ENCODE measurements at places on chromosomes 5 and 9.
A peak's percentile ranks its signal among the peaks of the same experiment; 100 is the strongest.

GRCh38 chr9:532707-533106 lies 308.8 kb upstream of the DMRT1 start:
- no peak for DNase-seq

GRCh38 chr5:53378590-53379247 lies 101.7 kb upstream of the FST start:
- no peak for DNase-seq

DNA sequence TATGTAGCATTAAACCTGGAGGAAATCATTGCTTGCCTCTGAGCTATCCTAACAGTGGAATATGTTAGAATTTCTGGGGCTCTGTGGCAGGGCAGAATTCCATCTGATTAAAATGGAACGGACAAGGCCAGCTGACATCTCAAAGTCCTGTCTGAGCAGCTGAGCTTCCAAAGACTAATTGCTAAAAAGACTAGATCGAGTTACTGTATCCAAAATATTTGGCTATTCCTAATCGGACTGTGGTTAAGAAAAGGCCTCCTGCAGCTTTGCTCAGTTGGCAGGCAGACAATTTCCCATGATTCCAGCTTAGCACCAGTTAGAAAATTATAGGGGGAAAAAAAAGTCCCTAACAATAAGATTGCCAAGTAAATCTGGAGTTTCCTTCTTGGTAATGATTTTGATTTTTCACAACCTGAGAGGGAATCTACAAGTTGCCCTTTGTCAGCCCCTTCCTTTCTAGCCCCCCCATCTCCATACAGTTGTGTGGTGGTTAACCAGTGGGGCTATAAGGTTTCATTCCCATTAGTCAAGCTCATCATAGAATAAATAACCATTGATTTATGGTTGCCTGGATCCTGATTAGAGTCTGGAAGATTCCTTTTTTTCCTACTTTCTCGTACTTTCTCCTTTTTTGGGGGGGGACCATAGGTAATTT lies 26.4 kb downstream of the PTGR1 start:
- DNase-seq, result no peak

DNA sequence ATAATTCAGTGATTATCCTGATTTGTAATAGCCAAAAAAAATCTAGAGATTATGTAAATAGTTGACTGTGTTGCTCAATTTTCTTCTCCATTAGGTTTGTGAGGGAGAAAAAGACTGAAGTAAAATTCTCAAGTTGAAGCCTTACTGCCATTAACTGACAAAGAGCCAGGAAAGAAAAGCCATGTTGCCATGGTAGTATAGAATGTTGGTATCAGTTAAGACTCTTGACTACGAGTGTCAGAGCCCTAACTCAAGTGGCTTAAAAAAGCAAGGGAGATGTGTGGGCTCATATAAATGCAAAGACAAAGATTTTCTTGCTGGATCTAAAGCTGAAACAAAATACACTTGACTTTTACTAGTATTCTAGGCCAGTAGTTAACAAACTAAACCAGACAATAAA lies 571.7 kb downstream of the KCTD16 start:
- no peak for DNase-seq

DNA sequence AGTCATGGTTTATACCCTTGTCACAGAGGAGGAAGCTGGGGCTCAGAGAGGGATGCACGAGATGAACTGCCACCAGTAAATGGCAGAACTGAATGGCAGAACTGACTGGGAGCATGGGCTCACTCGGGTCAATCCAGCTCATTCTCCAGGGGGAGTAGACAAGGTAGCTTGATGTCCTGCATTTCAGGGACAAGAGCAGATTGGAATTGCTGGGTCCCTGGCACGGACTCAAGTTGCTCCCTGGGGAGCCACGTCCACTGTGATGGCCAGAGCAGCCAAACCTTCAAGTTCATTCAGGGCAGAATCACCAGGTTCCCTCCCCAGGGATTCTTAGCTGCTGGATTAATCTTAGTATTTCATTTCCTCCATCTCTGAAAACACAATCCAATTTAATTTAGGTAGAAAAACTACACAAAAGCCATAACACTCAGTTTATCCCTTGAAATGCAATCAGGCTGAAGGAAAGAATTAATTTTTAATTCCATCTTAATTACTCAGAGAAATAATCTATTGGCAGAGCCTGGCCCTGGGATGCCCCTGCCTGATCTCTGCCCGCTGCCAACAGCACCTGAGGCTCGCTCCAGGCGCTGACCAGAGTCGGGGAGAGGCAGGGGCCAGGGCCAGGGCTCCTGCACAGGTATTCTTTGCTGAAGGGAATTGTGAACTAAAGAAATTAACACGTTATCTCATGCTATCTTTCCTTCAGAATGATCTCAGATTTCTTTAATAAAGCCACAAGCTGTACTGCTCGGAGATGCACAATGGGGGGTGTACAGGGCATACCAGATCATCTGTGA lies 42.0 kb upstream of the UNC5A start:
- no peak for DNase-seq

DNA sequence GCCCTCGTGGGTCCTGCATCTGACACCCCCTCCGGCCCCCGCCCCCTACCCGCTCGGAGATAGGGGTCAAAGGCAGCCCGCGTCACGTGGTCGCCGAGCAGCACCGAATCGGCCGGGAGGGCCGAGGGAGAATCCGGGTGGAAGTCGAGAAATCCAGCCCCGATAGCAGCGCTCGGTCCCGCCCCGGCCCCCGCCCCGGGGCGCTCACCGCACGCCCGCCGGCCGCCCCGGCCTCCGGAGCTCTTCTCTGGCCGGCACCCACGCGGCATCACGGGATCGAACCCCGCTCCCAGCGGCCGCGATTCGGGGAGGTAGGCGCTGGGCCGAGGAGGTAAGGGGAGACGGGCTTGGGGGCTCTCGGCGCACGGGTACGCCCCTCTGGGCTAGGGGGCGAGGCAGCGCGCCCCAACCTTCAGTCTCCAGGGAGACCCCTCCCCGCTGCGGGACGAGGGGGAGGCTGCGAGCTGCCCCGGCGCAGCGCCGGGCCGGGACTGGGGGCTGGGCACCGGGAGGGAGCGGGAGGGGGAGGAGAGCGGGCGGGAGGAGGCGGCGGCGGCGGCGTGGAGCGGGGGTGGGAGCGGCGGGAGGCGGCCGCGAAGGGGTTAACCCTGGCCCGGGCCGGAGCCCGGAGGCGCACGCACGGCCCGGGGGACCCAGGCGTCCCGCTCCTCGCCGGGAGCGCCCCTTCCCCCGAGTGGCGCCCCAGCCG lies 22.1 kb upstream of the NDST1 start:
- no peak for DNase-seq

- no peak for DNase-seq
Observed at GRCh38 chr5:80825786-80826460, 134.2 kb upstream of the RASGRF2 start.

- no peak for DNase-seq
Observed at GRCh38 chr5:109697339-109697738, 7.6 kb downstream of the MAN2A1 start.

GRCh38 chr9:127884427-127884911 lies 7.0 kb upstream of the AK1 start:
- DNase-seq, result peak; percentile 37

GRCh38 chr5:95861864-95862561 lies 39.5 kb upstream of the GLRX start:
- DNase-seq, result no peak

- DNase-seq, result no peak
Observed at GRCh38 chr5:13003457-13003856, 941.0 kb downstream of the DNAH5 start.

DNA sequence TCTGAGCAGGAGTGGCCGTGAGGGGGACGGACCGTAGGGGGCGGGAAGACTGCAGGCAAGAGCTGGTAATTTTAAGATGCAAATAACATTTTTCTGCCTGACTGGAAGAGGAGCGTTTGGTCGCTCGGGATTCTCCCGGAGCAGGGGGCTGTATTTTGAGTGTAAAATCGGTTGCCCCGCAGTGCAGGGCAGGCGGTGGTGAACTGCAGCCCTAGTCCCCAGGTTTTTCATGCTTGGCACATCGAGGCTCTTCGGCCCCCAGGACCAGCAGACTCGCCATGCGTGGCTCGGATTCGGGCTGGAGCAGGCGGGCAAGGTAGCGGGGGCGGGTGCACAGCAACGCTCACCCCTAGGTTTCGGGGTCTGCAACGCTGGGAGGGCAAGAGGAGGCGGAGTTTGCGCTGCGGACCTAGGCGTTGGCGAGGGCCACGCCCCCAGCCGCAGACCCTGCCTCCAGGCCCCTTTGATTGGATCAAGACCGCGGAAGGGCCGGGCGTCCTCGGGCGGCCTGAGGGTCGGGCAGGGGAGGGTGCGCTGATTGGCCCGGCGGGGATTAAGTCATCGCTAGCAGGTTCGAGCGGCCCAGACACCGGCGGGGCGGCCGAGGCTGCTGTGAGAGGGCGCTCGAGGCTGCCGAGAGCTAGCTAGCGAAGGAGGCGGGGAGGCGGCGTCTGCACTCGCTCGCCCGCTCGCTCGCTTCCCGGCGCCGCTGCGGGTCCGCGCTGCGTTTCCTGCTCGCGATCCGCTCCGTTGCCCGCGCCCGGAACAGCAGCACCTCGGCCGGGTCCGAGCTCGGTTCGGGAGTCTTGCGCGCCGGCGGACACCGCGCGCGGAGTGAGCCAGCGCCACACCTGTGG lies at the start of gene ARHGAP26:
Gene ARHGAP26, plus strand, starts transcription at position 585 of the 857 bp plus-strand sequence. CDS start 385 bp downstream, outside the sequence.
- peak; percentile 96 for DNase-seq

DNA sequence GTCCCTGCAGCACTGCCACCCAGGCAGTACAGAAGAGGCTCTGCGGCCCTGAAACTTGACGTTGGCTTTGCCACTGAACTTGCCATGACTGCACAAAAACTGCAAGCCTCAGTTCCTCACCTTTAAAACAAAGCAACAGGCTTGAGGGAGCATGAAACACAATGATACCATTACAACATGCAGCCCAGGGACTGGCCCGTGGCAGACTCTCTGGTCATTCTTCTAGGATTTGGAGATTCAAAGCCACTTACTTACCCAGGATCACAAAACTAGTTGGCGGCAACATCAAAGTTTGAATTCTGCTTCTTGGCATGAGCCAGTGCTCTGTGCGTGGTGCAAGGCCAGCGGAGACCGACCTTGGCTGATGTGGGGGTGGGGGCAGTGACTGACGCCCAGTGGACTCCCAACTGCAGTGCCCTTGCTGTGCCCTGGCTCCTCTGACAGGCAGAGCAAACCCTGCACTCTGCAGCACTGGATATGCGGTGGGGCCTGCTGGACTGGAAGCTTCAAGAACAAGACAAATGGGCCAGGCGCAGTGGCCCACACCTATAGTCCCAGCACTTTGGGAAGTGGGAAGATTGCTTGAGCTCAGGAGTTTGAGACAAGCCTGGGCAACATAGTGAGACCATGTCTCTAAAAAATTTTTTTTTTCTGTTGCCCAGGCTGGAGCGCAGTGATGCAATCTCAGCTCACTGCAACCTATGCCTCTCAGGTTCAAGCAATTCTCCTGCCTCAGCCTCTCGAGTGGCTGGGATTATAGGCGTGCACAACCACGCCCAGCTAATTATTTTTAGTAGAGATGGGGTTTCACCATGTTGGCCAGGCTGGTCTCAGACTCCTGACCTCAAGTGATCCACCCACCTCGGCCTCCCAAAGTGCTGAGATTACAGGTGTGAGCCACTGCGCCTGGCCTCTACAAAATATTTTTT lies 18.9 kb downstream of the SQSTM1 start:
- no peak for DNase-seq

GRCh38 chr9:123081824-123082223 lies 48.4 kb downstream of the GPR21 start:
- no peak for DNase-seq

GRCh38 chr9:2257248-2257929 lies 242.2 kb downstream of the SMARCA2 start:
- DNase-seq, result no peak

- no peak for DNase-seq
Observed at GRCh38 chr5:32061236-32061635, 112.9 kb downstream of the GOLPH3 start.

- DNase-seq, result no peak
Observed at GRCh38 chr9:122948313-122948712, 7.5 kb downstream of the RABGAP1 start.

DNA sequence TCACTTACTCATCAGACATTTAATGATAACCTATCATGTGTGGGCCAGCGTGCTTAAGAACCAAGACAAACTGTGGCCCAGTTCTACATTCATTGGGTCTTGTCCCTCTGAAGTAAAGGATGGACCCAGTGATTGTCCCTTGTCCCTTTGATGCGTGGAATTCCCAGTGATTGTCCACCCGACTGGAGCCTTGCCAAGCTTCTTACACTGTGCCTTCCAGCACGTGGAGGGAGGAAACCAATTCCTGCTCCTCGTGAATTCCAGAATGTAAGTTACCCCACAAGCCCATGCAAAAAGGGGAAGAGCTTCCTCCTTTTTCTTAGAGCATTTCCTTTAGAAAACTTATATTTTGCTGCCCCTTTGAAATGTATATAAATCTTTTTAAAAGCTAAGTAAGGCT lies 7.9 kb downstream of the CKMT2 start:
- DNase-seq, result no peak

- no peak for DNase-seq
Observed at GRCh38 chr5:127498548-127498947, 18.9 kb upstream of the PRRC1 start.

DNA sequence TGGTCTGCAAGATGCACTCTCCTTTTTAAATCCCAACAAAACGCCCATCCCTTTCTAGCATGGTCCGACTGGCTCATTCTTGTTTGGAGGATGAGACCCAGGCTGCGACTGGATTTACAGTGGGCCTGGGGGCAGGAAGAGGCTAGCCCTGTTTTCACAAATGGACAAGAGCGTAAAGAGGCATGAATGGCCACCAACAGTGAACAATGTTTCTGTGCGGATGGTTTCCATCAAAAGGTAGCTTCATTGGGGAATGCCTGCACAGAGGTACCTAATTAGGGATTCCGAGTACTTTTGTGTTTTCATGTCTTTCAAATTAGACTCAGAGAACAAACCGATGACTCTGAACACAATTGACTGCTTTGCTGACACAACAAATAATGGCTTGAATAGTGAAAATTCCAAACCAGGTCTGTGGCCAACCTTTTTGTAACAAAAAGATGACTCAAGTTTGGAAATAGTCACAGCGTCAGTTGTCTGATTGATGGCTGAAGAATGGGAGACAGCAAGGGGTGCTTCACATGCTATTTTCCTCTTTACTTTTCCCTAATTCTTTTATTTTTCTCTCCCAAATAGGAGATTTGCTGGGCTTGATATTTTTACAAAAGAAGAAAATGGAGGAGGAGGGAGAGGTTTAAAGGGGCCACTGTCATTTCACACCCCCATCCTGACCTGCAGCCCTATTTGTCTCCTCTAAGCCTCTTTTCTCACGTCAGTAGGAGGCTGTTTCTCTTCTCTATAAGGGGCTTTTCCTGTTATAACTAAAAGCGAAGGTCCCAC lies 208.1 kb upstream of the S1PR3 start:
- no peak for DNase-seq

DNA sequence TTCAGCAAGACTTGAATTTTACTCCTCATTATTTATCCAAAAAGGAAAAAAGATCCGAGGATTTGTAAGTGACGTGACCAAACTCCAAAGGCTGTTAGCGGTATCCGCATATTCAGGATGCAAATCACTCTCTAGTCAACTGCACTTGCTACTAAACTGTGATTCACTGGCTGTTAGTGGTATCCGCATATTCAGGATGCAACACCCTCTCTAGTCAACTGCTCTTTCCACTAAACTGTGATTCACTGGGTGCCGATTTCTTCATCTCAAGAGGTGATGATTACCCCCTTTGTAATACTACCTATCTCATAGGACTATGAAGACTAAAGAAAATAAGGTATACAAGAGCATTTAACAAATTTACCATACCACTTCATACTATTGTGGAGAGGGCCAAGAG lies 5.7 kb downstream of the MAPKAP1 start:
- DNase-seq, result no peak

GRCh38 chr5:58653521-58653920 lies 70.6 kb downstream of the RAB3C start:
- no peak for DNase-seq
